ENCODE measurements at places on chromosomes 4 and X.

DNA sequence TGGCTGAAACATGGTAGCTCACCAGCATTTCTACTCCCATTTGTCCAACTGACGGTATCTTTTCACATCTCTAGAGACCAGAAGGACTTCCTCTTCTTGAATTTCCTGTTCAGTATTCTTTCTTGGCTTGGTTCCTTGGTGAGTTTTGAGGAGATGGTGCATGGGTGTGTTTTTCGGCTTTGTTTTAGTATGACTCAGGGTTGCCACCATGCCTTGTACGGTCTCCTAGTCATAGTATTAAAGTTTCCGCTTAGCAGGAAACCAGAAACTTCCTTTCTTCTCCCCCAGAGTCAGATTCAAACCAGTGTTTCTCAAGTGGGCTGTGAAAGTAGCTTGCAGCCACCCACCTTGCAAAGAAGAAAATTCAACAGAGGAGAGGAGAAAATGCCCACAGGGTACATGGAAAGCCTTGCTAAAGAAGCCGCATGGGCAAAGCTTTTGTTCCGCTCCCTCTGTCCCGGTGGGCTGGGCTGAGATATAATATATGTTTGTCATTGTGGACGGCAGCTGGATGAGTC lies 5.7 kb downstream of the CD99 start:
- no peak for DNase-seq

DNA sequence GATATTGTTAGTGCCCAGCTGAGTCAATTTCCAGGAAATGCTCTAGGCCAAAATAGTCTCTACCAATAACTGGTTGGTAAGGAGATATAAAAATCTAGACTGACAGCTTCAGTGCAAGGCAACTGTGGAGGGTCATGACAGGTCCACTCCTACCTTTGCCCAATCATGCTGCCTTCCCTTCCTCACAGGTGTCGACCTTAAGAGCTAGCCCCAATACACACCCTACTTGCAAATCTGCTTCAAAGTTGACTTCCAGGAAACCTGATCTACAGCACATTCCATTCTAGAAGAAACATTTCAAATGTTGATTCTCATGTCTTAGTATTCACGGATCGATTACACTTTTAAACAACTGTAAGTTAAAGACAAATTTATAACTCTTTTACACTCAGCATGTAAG lies 1455.5 kb downstream of the TECRL start:
- DNase-seq = no peak

DNA sequence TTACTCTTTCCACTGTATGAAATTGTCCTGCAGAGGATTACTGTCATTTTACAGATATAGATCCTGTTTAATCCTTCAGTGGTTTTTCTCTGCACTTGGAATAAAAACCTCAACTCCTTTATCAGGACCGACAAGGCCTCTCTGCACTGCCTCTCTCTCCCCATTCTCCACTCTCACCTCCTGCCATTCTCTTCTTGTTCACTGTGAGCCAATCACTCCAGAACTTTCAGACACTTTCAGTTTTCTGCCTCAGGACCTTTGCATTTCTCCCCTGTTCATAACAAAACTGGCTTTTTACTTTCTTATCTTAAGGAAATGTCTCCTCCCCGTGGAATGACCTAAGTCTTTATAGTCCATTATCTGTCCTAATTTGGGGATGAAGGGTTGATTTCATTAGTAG lies 137.3 kb downstream of the ELOVL6 start:
- DNase-seq = no peak

GRCh38 chrX:46569621-46570020 lies 3.9 kb upstream of the CHST7 start:
- no peak for DNase-seq

DNA sequence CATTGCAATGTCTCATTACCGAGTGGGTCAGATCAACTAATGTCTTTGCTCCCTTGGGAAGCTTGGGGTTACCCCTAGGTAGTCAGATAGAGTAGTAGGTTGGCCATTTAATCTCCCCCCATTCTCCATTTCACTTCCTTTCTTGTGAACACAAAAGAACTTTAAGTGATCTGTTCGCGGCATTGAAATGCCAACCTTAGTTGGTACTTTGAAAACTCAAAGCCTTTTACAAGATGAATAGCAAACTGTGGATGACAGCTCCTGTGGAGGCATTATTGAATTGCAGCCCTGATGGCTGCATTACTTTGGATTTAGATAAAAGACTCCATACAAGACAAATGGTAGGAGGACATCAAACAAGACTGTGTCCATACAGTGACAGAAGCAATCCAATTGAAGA lies 469.1 kb downstream of the GBA3 start:
- no peak for DNase-seq

- no peak for DNase-seq
Observed at GRCh38 chr4:26284536-26284935, 36.3 kb upstream of the RBPJ start.

GRCh38 chrX:12716574-12716973 lies 74.6 kb upstream of the PRPS2 start:
- DNase-seq = no peak

DNA sequence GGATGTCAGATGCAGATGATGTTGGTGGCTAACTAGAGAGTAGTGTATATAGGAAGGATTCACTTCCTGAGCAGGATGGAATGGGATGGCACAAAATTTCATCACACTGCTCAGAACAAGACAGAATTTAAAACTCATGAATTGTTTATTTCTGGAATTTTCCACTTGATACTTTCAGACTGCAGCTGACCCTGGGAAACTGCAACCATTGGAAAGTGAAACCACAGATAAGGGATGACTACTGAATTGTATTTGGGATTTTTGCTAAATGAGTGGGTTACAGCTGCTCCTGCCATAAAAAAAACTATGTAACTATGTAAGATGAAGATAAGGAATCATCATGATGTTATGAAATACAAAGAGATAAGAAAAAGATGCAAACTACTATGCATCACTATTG lies 51.4 kb downstream of the NPY5R start:
- no peak for DNase-seq

DNA sequence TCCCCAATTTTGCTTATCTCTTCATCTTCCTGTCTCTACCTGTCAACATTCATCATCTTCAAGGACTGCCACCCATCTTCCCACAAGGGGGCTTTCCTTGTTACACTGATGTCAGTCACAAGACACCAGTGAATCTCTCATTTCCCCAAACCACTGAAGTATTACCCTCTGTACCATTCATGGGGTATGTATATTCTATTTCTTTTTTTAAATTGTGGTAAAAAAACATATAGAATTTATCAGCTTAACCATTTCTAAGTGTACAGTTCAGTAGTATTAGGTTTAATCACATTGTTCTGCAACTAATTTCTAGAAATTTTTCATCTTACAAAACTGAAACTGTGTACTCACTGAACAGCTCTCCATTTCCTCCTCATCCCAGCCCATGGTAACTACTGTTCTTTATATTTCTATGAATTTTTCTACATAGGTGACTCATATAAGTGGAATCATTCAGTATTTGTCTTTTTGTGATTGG lies 98.6 kb downstream of the LARP7 start:
- DNase-seq = no peak

DNA sequence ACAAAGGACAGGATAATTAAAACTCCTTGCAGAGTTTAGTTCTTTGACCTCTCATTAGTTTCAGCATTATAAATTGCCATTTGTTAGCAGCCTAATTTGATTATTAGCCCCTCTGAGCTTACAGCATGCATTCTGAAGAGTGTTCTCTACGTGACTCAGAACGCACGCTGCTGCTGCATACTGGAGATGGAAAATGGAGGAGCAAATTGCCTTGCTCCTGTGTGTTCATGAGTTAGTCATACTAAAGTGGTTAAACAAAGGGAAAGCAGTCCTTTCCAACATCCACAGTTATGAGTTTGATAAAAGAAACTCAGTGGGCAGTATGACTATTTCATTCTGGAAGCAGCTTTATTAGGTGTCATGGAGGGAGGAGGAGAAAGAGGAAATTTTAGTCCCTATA lies 922.5 kb downstream of the RPA4 start:
- no peak for DNase-seq

GRCh38 chrX:123581586-123581985 lies 151.3 kb downstream of the THOC2 start:
- DNase-seq = no peak

DNA sequence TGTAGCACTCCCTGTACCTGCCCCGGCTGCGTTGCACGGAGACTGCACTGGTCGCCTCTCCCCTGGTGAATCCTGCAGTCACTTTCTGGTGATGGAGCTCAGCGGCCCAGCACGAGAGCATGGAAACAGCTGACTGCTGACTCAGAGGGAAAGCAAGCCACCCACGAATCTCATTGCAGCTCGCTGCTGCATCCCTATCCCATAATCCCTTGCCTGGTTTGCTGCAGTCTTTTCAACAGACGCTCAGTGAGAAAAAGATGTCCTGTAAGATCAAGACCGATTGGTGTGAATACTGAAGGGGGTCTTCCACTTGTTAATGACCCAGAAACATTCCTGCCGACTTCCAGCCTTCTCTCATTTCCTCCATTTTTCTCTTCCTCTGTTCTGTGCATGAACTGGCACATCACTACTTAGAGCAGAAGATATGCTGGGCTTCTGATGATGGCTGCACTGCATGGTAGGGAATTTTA lies 52.9 kb downstream of the TRIM2 start:
- DNase-seq = peak; percentile 24

DNA sequence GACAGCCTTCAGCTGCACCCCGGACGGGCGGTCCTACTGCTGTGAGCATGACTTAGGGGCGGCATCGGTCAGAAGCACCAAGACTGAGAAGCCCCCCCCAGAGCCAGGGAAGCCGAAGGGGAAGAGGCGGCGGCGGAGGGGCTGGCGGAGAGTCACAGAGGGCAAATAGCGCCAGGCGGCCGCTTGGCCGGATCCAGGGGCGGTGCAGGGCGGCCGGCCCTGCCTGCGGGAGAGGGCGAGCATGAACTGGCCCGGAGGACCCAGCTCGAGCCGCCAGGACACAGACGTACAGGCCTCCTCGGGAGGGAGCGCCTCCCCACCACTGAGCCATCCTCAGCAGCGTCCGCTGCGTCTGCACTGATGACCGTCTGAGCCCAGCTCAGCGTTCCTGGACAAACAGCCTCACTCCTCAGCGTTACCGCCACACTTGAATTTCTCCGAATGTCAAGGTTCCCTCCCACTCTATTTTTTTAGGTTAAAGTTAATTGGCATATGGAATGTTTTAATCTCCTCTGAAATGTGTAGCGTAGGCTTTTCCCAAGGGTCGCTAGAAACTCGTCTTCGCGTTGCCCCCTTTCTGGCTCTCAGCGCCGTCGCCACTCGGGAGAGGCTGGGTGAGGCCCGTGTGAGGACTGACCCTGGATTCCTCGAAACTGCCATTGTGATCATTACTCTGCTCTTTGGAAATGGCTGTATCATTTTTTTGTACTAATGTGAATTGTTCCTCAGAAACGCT lies 29.9 kb downstream of the NELFA start:
- no peak for DNase-seq

- no peak for DNase-seq
Observed at GRCh38 chr4:168881781-168882420, 128.2 kb downstream of the CBR4 start.

DNA sequence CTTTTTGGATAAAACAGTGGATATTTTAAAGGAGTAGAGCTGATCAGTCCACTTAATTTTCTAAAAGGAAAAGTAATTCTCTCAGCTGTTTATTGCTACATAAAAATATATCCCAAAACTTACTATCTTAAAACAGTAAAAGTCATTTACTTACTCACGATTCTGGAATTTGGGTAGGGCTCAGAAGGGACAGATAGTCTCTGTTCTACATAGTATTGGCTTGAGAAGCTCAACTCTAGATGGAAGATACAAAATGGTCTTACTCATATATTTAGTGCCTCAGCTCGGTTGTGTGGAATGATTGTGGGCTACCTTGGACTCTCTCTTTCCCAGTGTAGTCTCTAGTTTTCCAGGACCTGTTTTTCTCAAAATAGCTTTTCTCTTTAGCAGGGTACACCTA lies 691.5 kb upstream of the POU3F4 start:
- no peak for DNase-seq

GRCh38 chr4:116726523-116726922 lies 358.9 kb downstream of the TRAM1L1 start:
- DNase-seq = no peak

GRCh38 chrX:11241720-11242119 lies 51.5 kb upstream of the AMELX start:
- DNase-seq = no peak

- DNase-seq = peak; percentile 44
Observed at GRCh38 chr4:112910109-112910736, 139.2 kb upstream of the ANK2 start.

DNA sequence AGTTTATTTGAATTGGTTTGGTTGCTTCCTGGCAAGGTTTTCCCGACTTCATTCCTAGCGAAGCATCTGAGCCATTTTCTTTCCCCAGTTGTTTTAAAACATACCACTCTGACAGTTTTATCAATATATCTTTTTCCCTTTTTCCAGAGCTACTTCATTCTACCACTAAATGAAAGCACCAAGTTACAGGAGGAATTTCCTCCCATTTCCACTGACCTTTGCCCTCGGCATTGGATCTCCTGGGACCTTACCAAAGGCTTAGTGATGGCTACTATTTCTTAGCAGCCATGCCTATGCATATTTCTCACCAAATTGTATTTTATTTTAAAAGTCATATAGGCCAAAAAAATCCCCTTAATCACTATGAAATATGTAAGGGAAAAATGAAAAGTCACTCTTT lies 150.5 kb downstream of the ZNF330 start:
- no peak for DNase-seq

DNA sequence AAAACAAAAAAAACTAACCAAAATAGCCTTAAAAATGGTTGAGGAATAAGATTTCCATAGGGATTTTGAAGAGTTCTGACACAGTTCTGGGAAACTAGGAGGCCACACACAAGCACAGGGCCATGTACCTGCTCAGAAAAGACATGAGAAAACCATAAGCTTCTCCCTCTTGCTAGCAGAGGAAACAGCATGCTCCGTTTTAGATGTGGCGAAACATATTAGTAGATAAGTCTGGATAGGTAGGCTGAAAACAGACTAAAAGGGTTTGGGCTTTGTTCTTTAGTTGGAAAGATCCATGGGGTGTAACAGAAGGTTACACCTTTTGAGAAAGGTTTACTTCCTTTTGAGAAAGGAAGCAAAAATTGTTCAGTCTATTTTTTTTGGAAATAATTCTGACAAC lies 10.9 kb downstream of the VSIG4 start:
- no peak for DNase-seq

GRCh38 chr4:153181700-153182099 lies 22.5 kb upstream of the TRIM2 start:
- DNase-seq = no peak

GRCh38 chr4:170497112-170497511 lies 407.4 kb upstream of the AADAT start:
- no peak for DNase-seq

DNA sequence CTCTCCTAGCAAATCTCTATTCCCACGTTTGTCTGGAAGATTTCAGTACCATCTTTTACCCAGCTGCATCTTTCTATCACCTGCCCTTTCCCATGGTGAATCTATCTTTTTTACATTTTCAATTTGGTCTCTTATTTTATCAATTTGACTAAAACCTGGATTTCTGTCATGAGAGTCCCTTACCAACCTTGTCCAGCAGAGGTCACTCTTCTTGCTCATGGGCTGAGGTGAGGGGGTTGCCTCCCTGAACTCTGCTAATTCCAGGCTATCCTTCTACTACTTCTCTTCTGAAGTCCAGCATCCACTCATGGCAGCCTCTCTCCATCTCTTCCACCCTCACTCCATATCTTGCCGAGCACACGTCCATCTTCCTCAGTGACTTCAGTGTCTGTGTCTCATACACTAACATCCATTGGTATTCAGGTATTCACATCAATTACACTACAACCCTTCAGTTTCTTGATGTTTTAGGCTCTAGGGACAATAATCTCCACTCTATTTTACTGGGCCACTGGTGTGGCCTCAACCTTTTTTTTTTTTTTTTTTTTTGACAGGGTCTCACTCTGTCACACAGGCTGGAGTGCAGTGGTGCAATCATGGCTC lies 17.8 kb upstream of the ZNF827 start:
- no peak for DNase-seq

GRCh38 chr4:42366959-42367358 lies 30.3 kb upstream of the SHISA3 start:
- no peak for DNase-seq

Measured in AG09309 (cell line).